Brain (organoid and tissue), 16 donors: ENCODE measurements at places on chromosomes 3 and 15. TPM values are rescaled to one million over a fixed set of nuclear protein-coding genes. Genes with fewer than 3 reads are reported as not detected.

The CTXN2 gene
- polyA plus RNA-seq: 0.90 TPM

The AP3B2 gene
- polyA plus RNA-seq: 78.1 TPM

The PPP1R14D gene
- 0.66 TPM for polyA plus RNA-seq

The TNNC1 gene
- not detected for polyA plus RNA-seq

The GOLGA6L7 gene
- polyA plus RNA-seq: not detected

The TMEM207 gene
- polyA plus RNA-seq: not detected

The SCN5A gene
- polyA plus RNA-seq: 1.4 TPM

The BSN gene
- 11.8 TPM for polyA plus RNA-seq

The TGM5 gene
- not detected for polyA plus RNA-seq

The BNC1 gene
- polyA plus RNA-seq: not detected

The IL20RB gene
- 0.36 TPM for polyA plus RNA-seq

The GALNT15 gene
- polyA plus RNA-seq: 23.6 TPM

The RCN2 gene
- 48.6 TPM for polyA plus RNA-seq

The IGSF11 gene
- 11.9 TPM for polyA plus RNA-seq

The HYAL1 gene
- 1.6 TPM for polyA plus RNA-seq

The FHIT gene
- polyA plus RNA-seq: 6.6 TPM

The C3orf18 gene
- polyA plus RNA-seq: 13.4 TPM

The LYZL4 gene
- not detected for polyA plus RNA-seq

The IMPG2 gene
- not detected for polyA plus RNA-seq

The SEC11A gene
- polyA plus RNA-seq: 143 TPM

The ANKUB1 gene
- polyA plus RNA-seq: not detected

The NMD3 gene
- 8.9 TPM for polyA plus RNA-seq

The CCDC191 gene
- 2.5 TPM for polyA plus RNA-seq

The CCDC66 gene
- polyA plus RNA-seq: 1.1 TPM

The FBXO40 gene
- polyA plus RNA-seq: 0.17 TPM

The EPHB1 gene
- polyA plus RNA-seq: 3.4 TPM

The CYP1A2 gene
- not detected for polyA plus RNA-seq

The PIGZ gene
- 6.5 TPM for polyA plus RNA-seq

The KNL1 gene
- 4.8 TPM for polyA plus RNA-seq
